ENCODE measurements at places on chromosomes 3 and 15.

- DNase-seq = no peak
Measured at GRCh38 chr3:45965253-45965652, 22.0 kb downstream of the CXCR6 start.

DNA sequence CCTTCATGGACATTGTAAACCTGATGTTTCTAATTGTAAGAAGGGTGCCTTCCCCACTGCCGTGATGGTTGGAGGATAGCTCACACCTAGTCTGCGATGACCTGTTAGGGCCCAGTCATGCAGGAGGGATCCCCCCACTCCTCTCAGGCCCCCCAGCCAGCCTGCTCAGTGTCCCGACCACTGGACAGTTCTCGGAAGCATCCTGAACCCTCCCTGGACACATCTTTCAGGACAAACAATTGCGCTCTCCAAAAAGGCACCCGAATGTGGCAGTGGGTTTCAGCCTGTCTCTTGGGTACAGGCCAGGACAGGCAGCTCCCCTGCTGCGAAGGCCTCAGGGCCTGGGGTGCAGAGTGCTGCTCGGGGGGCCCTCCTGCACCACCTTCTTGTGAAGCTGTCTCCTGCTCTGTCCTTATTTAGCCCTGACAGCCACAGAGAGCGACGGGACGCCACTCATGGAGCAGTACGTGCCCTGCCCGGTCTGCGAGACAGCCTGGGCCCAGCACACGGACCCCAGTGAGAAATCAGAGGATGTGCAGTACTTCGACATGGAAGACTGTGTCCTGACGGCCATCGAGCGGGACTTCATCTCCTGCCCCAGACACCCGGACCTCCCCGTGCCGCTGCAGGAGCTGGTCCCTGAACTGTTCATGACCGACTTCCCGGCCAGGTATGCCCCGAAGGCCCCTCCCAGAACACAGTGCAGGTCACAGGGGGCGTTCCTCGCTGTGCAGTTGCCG is 132.3 kb downstream of the LRRK1 start:
- no peak for DNase-seq

DNA sequence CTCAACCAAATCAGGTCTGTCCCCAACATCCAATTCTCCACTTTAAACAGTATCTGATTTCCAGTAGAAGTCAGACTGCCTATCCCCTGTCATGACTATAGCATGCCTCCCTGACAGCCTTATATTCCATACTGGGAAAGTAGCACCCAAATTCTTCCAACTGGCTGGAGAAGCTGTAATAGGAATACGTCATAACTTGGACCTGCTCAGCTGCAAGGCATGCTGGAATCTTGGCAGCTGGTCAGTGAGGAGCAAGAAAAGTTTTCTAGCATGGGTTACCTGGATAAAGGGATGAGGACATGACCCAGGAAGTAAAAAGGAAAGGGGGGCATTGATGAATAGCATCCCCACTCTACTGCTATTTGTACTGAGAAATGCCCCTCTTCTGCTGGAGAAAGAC is 8.9 kb downstream of the SEMA5B start:
- DNase-seq = no peak

- peak; percentile 75 for DNase-seq
Measured at GRCh38 chr3:129490273-129490675, 38.2 kb upstream of the RHO start.

DNA sequence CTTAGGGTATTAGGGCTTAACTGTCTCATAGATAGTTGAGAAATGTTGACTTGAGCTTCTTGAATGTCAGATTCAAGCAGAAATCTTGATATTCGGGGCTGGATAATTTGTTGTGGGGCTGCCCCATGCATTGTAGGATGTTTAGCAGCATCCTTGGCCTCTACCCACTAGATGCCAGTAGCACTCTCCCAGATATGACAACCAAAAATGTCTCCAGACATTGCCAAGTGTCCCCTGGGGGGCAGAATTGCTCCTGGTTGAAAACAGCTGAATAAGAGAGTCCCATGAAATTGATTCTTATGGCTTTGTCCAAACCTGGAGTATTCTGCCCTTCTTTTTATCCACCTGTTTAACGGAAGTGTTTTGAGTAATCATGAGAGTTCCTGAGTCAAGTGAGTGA is 15.9 kb upstream of the LCMT2 start:
- DNase-seq = no peak

GRCh38 chr15:59611276-59612260 is at the start of gene GCNT3:
TSS of gene GCNT3 (plus strand) at chr15:59611783. CDS start at chr15:59618239, 6,456 bp downstream.
- DNase-seq = no peak

- DNase-seq = no peak
Measured at GRCh38 chr3:194984622-194985021, 286.3 kb downstream of the XXYLT1 start.

- no peak for DNase-seq
Measured at GRCh38 chr15:73146419-73146818, 94.2 kb downstream of the NEO1 start.

- no peak for DNase-seq
Measured at GRCh38 chr3:122322095-122323075, 2.7 kb upstream of the CSTA start.

- DNase-seq = peak; percentile 56
Measured at GRCh38 chr3:141105828-141106628, 54.9 kb downstream of the SPSB4 start.

DNA sequence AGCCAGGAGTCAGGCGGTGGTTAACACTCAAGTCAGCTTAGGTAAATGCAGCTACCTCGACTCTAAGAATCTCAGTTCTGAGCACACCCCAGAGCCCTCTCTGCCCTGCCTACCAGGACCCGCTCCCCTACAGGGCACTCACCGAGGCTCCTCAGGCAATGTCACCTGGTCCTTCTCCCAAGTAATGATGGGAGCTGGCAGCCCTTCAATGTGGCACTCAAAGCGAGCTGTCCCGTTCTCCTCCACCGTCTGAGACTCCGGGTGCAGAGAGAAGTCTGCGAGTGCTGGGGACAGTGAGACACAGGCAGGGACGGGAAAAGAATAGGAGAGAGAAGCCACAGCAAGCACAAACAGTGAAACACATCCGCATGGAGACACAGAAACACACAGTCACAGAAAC is 12.7 kb downstream of the IGDCC4 start:
- no peak for DNase-seq
